ENCODE measurements at places on chromosomes 4 and X.
A peak's percentile ranks its signal among the peaks of the same experiment; 100 is the strongest.

DNA sequence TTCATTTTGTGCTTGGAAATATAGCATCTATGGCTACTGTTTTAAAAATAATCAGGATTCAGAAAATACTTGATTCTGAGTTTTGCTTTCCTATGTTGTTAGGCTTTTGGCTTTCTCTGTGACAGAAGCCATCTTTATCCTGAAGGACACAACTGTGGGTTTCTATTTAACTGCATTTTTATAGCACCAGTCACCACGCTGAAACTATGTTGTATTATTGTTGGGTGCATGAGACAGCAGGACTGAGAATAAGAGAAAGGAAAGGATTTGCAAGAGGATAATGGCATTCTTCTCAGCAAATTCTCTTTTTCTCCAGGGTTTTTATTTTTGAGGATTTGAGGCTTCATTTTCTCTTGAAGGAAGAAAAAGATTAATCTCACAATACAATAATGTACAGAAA, 10.1 kb upstream of the NEUROG2 start:
- DNase-seq: no peak

DNA sequence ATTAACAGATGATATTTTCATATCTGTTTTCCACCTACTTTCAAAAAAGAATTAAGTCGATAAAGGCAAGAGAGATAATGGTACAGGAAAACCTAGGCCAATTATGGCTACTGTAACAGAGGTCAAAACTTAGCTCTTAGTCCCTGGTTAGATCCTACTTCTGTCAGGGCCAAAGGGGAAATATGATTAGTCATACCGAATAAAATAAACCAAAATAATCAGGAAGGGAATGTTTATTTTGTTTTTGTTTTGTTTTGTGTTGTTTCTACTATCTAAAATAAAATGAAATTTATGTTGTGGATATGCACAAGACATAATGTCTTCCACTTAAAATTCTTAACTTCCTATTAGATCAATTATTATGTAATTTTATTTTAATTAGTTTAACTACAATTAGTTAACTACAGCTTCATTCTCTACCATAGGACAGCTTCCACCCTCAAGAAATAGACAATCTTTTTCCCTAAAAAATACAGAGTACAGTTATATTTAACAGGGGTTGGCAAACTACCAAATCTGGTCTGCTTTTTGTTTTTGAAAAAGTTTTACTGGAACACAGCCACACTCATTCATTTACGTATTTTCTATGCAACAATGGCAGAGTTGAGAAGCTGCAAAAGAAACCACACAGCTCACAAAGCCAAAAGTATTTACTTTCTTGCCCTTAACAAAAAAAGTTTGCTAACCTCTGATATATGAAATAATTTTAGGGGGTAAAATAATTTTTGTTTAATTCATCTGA, 25.4 kb downstream of the TMEM47 start:
- DNase-seq: no peak

DNA sequence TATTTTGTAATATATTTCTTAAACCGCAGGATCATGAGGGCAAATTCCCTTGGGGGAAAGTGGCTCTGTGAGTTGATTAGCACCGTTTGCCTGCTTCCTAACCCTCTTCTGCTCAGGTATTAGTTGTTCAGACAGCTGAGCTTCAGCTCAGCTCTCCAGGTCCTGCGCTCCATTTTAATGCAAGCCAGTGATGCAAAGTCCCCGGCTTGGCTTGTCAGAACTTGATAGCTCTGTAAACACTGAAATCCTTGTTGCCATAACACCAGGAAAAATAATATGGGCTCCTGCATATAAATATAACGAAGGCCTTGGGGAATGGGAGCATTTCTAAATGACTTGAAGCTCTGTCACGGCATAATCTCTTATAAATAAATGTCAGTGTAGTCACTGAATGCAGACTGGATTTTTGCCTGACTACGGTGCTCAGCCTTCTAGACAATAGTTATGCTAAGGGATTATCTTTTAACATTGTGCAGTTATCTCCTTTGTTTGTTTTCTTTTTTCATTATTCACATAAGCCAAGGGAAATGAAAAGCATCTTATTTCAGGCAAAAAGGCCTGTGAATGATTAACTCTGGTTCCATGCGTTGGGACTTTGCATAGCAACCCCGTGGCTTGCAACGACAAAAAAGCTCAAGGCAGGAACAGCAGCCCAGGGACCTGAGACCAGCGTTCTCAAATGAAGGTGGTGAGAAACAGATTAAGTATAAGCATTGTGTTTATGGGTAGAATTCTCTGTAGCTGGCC, 253.2 kb downstream of the SPRY1 start:
- no peak for DNase-seq

DNA sequence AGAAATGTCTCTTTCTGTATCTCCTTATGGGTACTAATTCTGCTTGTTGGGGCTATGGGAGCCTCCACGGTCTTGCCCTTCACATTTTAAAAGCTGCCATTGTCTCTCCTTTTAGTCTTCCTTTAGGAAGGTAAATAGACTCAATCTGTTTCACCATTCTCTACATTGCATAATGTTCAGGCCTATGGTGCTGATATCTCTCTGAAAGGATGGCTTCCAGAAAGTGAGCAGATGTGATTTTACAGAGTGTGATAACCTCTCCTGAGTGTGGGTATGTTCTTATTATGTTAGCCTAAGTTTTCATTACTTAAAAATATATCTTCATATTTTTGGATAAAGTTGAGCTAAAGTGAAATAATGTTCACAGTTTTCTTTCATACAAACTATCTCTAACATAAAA, 254.0 kb upstream of the PITX2 start:
- no peak for DNase-seq

DNA sequence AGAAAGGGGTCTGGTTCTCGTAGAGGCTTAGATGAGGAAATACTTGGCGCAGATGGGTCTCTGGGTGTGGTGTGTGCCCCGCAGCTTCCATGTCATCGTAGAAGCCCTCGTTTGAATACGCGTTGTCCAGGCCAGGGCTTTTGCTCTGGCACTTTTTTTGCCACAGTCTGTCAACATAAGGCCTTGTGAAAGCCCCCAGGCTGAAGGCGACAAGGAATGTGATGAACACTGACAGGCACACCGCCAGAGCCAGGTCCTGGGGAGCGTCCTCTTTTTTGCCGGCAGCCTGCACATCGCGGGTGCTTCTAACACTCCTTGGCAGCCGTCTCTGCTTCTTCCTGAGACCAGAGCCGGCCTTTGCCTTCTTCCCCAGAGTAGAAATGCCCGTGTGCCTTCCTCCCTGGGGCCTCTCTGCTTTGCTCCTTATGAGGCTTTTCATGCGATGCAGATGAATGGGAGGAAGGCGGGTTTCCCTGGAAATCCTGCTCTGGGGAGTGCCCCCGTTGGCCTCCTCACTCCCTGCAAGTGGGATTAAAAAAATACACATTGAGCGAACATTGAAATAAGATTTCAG, 24.4 kb downstream of the LRRC66 start:
- no peak for DNase-seq

DNA sequence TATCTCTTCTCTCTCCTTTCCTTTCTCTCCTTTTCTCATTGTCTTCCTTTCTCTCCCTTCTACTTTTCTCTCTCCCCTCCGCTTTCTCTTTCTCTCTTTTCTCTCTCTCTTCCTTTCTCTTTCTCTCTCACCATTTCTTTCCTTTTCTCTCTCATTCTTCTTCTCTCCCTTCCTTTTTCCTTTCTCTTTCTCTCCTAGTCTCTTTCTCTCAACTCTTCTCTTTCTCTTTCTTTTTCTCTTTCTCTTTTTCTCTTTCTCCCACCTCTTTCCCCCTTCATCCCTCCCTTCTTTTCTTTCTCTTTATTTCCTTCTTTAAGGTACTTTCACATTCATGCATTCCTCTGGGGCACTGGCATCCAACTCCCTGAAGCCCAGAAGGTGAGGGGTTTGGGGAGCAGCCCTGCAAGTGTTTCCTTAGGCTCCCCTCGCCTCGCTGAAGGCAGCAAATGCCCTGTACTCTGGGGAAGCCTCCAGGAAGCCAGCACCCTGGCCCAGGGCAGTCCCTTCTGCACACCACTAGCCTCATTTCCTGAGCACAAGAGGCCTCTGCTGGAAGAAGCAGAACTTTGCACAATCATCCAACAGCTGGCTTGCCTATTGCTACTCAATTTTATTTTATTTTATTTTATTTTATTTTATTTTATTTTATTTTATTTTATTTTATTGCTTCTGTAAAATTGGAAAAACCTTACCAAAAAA, 124.2 kb downstream of the NFKB1 start:
- peak; percentile 48 for DNase-seq

- DNase-seq: no peak
Observed at GRCh38 chr4:57877047-57877458, 766.9 kb upstream of the IGFBP7 start.

- DNase-seq: no peak
Observed at GRCh38 chr4:184959786-184960185, 58.5 kb upstream of the HELT start.

GRCh38 chr4:177802661-177803060, 360.4 kb upstream of the AGA start:
- DNase-seq: no peak

DNA sequence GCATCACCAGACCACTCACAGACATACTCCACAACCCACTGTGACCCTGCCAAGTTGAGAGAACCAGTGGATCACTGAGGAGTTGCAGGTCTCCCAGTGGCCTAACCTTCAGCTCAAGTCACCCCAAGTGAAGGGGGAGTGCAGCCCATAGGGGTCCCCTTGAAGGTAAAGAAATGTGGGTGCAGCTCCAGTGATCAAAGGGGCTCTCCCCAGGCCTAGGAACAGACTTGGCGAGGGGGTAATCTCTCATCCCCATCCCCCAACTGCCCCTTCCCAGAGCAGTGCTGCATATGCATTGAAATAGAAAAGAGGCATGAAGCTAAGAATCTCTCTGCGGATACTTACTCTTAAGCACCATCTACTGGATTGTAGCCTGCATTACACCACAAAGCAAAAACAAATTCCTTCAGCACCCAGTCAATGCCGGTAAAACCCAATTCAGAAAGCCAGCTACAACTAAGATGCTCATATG, 27.0 kb downstream of the MAGEE1 start:
- no peak for DNase-seq

DNA sequence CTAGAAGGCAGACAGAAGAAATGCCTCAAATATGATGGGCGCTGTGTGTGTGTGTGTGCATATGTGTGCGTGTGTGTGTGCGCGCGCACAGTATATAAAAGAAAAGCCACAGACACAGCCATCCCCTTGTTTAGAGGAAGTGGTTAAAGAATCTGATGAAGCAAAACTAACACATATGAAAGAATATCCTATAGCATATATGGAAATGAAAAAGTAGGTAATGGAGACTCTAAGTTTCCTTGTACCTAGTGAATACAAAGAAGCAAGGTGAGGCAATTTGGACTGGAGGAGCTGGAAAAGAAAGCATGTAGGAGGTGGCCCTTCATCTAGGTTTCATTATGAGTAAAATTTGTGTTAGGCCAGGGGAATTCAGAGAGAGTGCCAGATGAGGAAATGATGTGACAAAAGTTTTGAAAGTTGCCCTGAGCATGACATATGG, 58.6 kb upstream of the MCF2 start:
- DNase-seq: no peak

DNA sequence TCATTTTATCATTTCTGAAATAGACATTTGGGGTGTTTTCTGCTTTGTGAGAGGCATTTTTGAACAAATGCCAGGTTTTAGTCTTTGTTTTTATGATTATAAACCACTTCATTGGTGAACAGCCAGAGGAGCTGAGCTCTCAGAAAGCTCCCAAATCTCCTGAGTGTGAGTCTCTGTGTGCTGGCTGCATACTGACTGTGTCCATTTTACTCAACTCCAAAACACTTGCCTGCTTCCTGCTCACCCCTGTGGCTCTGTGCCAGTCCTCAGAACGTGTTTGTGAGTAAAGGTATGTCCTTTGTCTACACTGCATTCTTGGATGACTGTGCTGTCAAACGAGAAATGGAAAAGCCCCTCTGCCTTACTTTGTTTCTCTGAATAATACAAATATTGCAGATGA, 5.4 kb upstream of the LRAT start:
- no peak for DNase-seq

DNA sequence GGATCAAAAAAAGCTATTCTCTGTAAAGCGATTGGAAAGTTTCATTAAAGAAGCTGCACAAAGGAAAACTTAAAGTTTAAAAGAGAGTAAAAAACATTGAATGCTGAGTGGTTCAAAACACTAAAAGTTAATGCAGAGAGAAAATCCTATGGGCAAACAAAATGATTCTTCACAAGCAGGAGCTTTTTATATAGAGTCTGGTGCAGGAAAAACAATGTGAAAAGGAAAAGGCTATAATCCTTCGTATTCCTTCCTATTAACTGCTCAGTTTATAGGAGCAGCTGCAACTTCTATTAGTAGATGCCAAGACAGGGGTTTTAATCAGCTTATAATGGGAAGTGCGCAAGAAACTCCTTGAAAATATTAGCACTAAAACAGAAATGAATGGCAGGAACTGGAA, 100.7 kb downstream of the PDGFC start:
- DNase-seq: no peak

GRCh38 chr4:109026588-109026987, 263.7 kb upstream of the ETNPPL start:
- DNase-seq: no peak

- no peak for DNase-seq
Observed at GRCh38 chr4:10033191-10033881, 12.0 kb upstream of the SLC2A9 start.

- DNase-seq: no peak
Observed at GRCh38 chr4:123217664-123218063, 178.9 kb upstream of the SPRY1 start.

DNA sequence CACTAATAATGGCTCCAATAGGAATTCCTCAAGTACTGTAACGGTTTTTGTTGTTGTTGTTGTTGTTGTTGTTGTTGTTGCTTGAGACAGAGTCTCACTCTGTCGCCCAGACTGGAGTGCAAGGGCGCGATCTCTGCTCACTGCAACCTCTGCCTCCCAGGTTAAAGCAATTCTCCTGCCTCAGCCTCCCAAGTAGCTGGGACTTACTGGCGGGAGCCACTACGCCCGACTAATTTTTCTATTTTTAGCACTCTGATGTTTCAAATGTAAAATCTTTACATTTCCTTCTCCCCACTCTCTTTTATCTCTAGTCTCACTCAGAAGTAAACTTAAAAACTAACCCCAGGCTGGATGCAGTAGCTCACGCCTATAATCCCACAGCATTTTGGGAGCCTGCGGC, 8.0 kb downstream of the ANKRD17 start:
- no peak for DNase-seq

DNA sequence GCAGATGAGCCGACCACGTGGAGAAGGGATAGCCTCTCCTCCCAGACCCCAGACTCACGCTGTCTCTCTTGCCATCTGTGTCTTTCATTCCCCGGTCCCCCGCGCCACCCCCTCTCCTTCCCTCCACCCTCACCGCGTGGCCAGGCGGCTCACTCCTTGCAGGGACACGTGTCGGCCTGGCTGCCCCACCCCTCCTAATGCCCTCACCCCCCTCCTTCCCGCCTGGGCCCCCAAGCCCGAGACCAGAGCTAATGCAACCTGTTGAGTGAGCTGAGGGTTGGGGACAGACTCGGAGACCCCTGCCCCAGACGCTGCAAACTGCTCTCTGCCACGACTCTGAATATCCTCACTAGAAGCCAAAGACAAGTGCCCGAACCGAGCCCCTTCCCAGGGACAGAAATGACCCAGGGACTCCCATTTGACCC, 1.8 kb downstream of the SLC38A5 start:
- DNase-seq: peak; percentile 47

DNA sequence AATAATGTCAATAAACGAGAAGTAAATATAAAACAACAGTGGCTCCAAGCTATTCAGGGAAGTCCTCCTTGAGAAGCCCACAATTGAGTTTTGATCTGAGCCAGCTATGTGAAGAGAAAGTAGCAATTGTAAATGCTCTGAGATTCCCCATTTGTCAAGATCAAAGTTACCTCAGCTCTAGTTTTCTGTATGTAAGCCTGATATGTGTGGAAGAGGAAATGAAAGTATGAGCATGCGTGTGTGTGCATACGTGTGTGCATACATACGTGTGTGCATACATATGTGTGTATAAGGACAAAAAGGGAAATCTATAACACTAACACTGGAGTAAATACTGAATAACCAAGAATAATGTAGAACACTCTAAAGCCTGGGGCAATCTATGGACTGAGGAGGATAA, 130.3 kb downstream of the SCFD2 start:
- no peak for DNase-seq
